Retina (tissue), 1 donor: ENCODE measurements at places on chromosomes 7 and 10.

DNA sequence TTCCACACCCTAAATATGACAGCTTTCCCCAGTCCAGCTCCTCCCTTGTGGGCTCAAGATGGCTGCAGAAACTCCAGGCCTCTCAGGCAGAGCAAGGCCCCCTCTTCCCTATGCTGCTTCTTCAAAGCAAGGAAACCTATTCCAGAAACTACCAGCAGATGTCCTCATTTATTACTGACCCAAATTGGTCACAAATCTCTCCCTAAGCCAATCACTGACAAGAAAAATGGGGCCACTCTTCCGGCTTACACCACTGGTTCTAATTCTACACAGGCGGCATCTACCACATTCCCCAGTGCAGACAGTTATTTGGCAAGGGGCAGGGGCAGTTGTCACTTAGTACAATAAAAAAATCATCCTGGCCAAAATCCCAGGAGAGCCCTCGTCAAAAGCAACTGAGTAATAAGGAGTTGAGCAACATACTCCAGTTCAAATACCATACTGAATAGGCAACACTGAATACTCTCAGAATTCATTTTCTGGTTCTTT lies 150.4 kb downstream of the SFMBT2 start:
- peak; percentile 63 for DNase-seq

DNA sequence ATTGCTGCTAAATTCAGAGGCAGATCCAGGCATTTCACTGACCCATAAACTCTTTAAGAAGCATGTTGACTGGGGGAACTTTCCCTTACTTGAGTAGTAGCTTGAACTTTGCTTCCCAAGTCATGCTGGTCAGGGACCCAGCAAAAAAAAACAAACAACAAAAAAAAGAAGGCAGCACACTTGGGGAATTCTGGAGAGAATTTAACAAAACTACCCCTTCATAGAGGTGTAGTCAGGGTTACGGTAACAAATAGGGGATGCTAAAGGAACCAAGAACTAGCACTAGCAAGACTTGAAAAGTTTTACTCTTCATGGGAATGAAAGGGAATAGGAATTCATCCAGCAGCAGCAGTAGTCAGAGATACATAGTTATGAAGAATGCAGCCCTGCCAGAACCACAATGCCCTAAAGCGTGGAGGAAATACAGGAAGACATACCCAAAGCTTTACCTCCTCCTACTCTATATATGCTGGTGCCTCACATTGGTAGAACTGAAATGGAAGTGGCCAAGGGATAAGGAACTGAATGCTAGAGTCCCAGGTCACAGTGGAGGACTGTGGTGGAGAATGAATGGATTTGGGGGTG lies 67.3 kb downstream of the PHYHIPL start:
- no peak for DNase-seq

- DNase-seq = no peak
Observed at GRCh38 chr10:44752451-44753441, 158.4 kb upstream of the TMEM72 start.

DNA sequence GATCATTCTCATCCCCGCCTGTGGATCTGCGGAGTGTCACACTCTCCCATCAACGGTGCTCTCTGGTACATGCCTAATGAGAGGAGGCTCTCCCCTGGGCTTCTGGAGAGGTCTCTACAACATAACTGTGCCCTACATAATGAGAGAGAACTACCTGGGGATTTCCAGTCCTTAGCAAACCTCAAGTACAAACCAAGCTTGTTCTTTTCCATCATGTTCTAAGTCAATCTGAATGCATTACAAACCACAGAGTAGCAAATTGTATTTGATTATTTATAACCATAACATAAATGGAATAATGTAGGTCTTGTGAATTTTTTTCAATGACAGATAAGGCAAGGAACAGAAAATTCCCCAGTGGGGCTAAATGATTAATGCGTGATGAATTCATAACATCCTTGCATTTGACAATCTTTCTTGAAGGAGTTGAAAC lies 412.4 kb upstream of the NRP1 start:
- peak; percentile 30 for DNase-seq

DNA sequence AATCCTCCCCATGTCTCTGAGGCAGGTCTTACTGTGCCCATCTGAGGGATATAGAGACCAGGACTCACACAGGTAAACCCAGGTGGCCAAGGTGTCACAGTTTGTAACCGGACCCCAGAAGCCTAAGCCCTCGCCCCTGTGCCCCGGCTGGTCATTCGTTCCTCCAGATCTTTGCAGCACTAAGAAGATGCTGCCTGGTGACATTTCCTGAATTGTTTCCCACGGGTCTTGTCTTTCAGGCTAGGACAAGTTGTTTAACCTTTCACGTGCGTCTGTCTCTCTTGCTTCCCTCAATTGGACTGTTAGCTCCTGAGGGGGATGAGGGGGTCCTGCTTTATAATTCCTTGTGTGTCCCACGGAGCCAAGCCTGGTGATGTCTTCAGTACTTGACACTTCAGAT lies 158.0 kb downstream of the KCNMA1 start:
- DNase-seq = no peak

DNA sequence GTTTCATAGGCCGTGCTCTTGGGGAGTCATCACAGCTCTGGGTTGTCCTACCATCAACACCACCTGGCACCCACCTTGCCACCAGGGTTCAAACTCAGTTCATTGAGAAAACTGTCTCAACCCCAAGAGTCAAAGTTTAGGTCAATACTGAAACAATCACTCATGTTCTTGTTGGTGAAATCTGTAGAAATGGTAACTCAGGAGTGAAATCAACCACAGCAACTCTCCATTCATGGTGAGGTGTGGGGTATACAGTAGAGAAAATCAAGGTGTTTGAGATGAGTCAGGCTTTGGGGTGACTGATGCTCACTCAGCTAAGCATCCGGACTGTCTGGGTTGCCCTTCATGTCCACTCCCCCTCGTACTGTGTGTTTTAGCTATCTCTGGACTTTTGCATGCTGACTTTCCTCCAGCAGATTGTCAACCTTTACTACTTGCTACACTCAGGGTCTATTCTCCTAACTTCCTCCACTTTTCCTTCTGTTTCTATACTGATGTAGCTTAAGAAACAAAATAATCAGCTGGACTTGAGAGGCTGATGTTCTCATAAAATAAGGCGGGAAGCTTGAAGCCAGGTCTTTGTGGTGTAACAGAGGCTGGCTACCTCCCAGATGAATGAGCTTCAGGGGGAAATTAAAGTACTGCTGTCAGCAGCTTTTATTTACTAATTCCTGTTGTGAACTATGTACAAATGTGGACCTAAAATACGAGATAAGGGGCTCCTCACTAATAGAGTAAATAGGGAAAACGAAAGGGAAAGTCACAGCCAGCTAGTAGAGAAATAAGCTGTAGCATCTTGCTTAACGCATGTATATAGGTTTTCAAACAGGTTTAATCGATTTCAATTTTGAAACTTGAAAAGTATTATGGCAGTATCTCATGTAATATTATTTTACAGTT lies 173.6 kb upstream of the AKR1E2 start:
- DNase-seq = no peak

DNA sequence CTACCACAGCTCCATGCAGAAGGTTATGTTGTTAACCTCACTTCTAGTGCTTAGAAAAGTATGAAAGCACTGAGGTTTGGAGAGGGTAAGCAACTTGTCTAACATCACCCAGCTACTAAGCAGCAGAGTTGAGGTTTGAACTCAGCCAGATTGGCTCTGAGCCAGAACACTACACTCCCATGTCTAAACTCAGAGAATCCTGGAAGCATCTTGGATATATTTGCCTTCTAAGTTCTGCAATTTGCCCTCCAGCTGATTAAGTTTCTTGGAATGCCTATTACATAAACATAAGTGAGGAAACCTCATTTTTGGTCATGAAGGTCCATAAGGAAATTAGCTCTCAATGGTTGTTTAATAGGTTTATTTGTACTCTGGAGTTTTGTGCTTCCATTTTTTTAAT lies 78.1 kb upstream of the PHYHIPL start:
- no peak for DNase-seq

GRCh38 chr10:49613165-49613881 lies 514 bp upstream of the CHAT start:
- DNase-seq = peak; percentile 65

DNA sequence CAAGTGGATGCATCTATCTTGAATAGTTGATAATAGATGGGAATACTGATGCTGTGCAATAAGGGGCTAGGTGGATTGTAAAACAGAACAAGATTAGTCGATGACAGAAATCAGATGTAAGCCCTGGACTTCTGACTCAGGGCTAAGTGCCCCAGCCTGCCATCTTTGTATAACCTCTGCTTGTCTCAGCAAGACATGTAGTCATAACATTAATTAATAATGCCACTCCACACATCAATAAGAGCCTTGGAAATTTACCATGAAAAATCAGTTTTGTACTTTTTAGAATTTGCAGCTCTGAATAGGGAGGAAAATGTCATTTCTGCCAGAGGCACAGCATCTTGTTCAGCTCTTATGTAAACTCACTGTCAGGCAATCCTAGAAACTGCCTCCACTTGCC lies 529.1 kb downstream of the PHTF2 start:
- no peak for DNase-seq

- DNase-seq = no peak
Observed at GRCh38 chr10:119330342-119330741, 123.0 kb downstream of the GRK5 start.

- no peak for DNase-seq
Observed at GRCh38 chr10:3438606-3439005, 266.0 kb upstream of the PITRM1 start.

- DNase-seq = no peak
Observed at GRCh38 chr10:80122746-80123145, 9.8 kb upstream of the PLAC9 start.

DNA sequence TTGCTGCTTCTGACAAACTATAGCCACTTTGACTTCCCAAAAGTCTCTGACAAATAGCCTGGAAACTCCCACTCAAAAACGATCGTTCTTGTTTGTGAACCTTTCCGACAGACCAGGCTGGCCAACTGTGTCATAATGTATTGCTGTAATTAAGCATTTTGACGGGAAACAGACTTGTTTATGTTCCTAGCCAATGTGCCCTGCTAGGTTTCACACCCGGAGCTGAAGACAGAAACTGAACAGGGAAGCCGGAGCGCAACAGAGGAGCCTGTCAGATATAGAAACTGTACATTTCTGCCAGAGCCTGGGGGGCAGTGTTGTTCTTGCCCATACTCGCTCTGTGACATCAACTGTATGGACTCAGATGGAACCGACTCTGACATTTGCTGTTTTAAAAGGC lies 55.3 kb upstream of the C7orf33 start:
- no peak for DNase-seq

DNA sequence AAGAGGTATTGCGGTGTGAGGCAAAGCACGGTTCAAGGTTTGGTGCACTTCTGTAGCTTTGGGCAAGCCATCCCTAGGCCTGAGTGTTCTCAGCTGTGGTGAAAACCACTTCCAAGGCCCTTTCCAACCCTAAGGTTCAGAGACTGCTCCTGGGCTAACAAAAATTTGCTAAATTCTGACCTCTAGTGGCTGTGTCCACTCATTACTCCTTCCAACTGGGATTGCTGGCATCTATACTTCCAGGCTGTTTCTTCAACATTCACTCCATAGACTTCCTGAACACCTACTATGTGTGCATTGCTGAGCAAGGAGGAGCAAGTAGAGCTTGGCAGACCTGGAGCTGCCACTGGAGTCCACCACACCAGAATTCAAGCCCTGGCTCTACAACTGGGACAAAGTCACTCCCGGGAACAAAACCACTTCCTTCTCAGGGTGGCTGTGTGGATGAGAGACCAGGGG lies 29.3 kb upstream of the SH3PXD2A start:
- DNase-seq = peak; percentile 68

DNA sequence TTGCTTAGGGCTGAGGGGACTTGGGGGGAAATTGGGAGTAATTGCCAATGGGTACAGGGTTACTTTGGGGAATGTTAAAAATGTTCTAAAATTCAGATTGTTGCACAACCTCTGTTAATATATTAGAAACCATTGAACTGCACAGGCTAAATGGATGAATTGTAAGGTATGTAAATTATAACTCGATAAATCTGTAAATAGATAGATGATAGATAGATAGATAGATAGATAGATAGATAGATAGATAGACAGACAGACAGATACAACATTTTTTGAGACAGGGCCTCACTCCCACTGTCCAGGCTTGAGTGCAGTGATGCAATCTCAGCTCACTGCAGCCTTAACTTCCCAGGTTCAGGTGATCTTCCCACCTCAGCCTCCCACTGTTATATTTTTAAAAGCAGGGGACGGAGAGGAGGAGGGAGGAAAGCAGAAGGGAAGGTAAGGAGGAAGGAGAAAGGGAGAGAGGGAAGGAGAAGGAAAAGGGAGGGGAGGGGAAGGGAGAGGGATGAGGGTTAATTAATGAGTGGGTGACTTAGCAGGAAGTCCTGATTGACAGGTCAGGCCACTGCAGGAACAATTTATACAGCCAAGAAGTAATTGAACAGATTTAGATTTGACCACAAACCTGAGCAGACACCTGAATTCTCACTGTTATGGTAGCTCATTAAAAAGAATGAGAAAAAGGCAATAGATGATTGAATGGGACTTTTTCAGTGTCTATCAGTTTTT lies 38.7 kb downstream of the AOC1 start:
- no peak for DNase-seq

DNA sequence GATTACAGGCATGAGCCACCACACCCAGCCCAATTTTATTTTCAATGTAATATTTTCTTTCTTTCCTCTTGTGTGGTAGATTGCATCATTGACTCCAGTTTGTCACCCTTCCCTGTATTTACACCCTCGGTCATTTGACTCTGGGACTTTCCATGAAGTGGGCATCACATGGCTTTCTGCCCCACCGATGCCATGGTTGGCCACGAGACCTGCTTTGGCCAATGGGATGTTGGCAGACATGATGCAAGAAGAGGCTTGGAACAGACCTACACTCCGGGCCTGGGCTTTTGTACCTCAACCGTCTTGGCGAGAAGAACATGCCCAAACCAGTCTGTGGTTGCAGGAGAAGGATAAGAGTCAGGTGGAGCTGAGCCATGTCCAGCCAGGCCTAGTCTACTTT lies 38.8 kb upstream of the CACUL1 start:
- DNase-seq = no peak

- DNase-seq = no peak
Observed at GRCh38 chr10:133061296-133062038, 26.3 kb upstream of the ADGRA1 start.

DNA sequence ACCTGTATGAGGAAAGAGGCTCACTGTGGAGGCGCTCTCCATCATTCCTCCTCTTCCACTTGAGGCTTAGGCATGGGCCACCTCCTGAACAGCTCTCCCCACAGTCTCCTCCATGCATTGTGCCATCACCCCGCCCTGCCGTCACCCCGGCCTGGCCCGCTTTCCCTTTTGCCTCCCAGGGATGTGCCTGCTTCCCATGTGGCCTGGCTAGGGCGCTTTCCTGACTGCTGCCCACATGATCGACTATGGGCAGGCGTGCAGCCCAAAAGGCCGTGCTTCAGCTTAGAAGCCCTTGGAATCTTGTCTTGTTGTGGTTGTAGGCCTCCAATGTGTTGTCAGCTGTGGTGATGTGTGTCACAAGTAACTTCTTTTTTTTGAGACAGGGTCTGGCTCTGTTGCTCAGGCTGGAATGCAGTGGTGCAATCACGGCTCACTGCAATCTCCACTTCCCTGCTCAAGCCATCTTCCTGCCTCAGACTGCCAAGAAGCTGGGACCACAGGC lies 1.8 kb upstream of the ACTR3C start:
- DNase-seq = no peak

- DNase-seq = no peak
Observed at GRCh38 chr10:48536156-48536500, 68.7 kb downstream of the ARHGAP22 start.

- DNase-seq = no peak
Observed at GRCh38 chr7:136807598-136807997, 60.9 kb upstream of the CHRM2 start.

- DNase-seq = no peak
Observed at GRCh38 chr7:108096996-108097395, 33.2 kb downstream of the LAMB4 start.
